ENCODE measurements at places on chromosomes 12 and 14. TPM values are rescaled to one million over a fixed set of nuclear protein-coding genes. Genes with fewer than 3 reads are reported as not detected.

The FOXG1 gene
- polyA plus RNA-seq, result not detected

The LACRT gene
- not detected for polyA plus RNA-seq

The KERA gene
- not detected for polyA plus RNA-seq

The ASCL1 gene
- not detected for polyA plus RNA-seq

The PZP gene
- 0.32 TPM for polyA plus RNA-seq

GRCh38 chr14:61615743-61616523 is 79.4 kb upstream of the HIF1A start:
- H3K27me3 ChIP-seq, result no peaks in the 10 kb centered on the region
- no peak overlapping the region for H3K4me3 ChIP-seq
- DNase-seq, result no peak
- H3K27ac ChIP-seq, result no peak overlapping the region

- H3K27me3 ChIP-seq, result no peaks in the 10 kb centered on the region
- no peak overlapping the region for H3K27ac ChIP-seq
- H3K4me3 ChIP-seq, result no peak overlapping the region
Observed at GRCh38 chr12:110670161-110670701, 18.7 kb downstream of the HVCN1 start.

DNA sequence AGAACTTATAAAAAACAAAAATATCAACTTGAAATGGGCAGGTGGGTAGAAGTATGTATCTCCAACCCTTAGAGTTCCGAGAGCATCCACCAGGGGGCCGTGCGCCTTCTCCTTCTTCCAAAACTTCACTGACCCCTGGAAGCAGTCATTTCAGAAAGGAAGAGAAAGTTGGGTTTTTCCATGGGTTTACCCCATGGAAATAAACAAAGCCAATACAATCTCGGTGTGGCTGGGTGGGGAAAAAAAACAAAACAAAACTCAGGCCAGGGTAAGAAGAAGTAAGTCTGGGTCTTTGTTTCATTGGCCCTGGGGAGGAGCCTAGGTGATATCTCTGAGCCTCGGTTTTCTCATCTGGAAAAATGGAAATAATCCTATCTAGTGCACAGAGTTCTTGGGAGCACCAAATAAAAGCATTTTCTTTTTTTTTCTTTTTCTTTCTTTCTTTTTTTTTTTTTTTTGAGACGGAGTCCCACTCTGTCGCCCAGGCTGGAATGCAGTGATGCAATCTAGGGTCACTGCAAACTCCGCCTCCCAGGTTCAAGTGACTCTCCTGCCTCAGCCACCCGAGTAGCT is 33.6 kb upstream of the HNF1A start:
- H3K36me3 ChIP-seq, result no peaks in the 10 kb centered on the region
- H3K4me3 ChIP-seq, result no peak overlapping the region
- H3K4me1 ChIP-seq, result no peaks in the 10 kb centered on the region
- H3K27me3 ChIP-seq, result no peaks in the 10 kb centered on the region
- peak; percentile 43 for DNase-seq
- no peak overlapping the region for H3K27ac ChIP-seq

GRCh38 chr12:55499231-55499630 is 7.1 kb downstream of the OR6C68 start:
- no peak overlapping the region for H3K27ac ChIP-seq
- H3K27me3 ChIP-seq, result no peaks in the 10 kb centered on the region
- H3K4me1 ChIP-seq, result no peaks in the 10 kb centered on the region
- DNase-seq, result no peak

GRCh38 chr14:64012003-64012402 is 159.2 kb downstream of the SYNE2 start:
- no peak for DNase-seq
- H3K4me1 ChIP-seq, result no peaks in the 10 kb centered on the region
- H3K4me3 ChIP-seq, result no peak overlapping the region

DNA sequence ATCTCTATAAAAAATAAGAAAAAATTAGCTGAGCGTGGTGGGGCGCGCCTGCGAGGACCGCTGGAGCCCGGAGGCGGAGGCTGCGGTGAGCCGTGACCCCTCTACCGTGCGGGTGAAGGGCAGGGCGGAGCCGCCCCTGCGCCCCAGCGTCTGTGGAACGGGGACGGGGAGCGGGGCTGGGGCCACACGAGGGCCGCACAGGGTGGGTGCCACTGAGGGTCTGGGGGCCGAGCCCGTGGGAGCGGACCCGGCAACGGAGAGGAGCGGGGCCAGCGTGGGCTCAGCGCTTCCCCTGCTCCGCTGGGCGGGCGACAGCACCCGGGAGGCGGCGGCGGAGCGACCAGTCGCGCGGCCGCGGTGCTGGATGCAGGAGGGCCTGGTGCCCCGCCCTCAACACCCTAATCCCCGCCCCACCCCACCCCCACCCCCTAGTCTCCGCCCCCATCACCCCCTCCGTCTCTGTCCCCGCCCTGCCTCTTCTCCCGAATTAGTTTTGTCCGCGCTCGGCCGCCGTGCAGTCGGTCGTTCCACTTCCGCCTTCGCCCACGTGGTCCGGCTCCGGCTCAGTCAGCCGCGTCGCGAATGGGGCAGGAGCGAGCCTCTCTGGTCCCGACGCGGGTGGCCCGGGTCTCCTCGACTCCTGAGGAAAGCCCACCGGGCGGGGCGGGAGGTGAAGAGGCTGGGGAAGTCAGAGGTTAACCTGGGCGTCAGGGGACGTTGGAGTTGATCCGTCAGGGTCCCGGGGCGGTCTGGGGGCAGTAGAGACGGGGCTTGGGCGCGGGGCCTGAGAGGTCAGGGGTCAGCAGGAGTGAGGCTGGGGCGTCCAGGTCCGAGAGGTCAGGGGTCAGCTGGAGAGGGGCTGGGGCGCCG is at the start of gene PUS1:
TSS of gene PUS1 (plus strand) at position 566 of the 870 bp plus-strand sequence. CDS start 447 bp downstream, outside the sequence.
- H3K27me3 ChIP-seq, result no peaks in the 10 kb centered on the region
- DNase-seq, result peak; percentile 95
- H3K36me3 ChIP-seq, result peaks cover 23% of the 10 kb centered on the region
- peak within 1 kb of the TSS; percentile 72 for H3K27ac ChIP-seq

DNA sequence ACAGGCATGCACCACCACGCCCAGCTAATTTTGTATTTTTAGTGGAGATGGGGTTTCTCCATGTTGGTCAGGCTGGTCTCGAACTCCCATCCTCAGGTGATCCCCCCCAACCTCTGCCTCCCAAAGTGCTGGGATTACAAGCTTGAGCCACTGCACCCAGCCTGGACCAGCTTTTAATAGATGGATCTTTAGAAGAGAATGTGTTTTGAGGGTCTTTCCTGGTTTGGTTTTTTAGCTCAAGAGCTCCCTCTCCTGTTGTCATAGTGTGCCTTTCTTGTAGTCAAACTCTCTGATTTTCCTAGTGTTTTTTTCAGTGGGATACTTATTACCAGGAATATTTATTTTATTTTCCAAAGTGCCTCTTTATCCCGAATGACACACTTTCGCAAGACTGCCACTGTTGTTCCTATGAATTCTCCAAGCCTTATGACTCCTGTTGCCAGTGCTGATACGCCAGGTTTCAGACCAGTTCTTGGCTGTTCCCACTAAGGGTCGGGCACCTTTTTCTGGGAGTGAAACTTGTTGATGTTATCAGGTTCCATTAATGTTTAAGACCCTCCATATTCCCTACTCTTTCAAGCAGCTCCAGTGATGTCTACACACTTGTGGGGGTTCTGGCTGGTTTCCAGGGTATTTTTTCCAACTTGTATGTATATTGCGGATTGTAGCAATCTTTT is 31.5 kb upstream of the LIMA1 start:
- no peaks in the 10 kb centered on the region for H3K4me1 ChIP-seq
- no peak overlapping the region for H3K27ac ChIP-seq
- H3K27me3 ChIP-seq, result no peaks in the 10 kb centered on the region
- no peak for DNase-seq

GRCh38 chr12:94948232-94948810 is 55.2 kb downstream of the NDUFA12 start:
- H3K27me3 ChIP-seq, result no peaks in the 10 kb centered on the region
- no peak overlapping the region for H3K27ac ChIP-seq
- H3K4me3 ChIP-seq, result no peak overlapping the region
- peaks cover 19% of the 10 kb centered on the region for H3K4me1 ChIP-seq

- DNase-seq, result no peak
- H3K36me3 ChIP-seq, result peaks cover 19% of the 10 kb centered on the region
- peak overlapping the region; percentile 95 for H3K4me3 ChIP-seq
- no peaks in the 10 kb centered on the region for H3K27me3 ChIP-seq
Observed at GRCh38 chr12:55931780-55932550, 1.0 kb downstream of the DGKA start.

GRCh38 chr12:79156846-79157463 is 292.4 kb downstream of the SYT1 start:
- H3K4me1 ChIP-seq, result no peaks in the 10 kb centered on the region
- DNase-seq, result no peak
- no peaks in the 10 kb centered on the region for H3K36me3 ChIP-seq
- no peak overlapping the region for H3K4me3 ChIP-seq

DNA sequence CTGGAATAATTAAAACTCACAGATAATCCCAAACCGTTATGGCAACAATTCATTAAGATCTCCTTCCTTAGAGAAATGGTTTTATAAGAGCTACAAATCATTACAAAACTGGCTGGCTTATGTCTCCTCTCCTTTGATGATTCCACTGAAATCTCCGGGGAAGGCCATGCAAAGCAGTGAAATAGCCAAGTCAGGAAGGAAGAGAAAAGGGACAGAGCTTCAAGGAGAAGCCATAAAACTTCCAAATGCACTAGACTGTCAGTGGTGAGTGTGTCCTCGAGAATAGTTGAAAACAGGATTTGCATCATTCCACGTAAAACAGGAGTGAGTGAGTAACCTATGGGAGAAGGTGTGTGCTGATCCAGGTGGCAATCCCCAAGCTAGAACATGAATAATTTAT is 330.0 kb downstream of the DIO2 start:
- DNase-seq, result no peak
- H3K27me3 ChIP-seq, result no peaks in the 10 kb centered on the region
- H3K36me3 ChIP-seq, result no peaks in the 10 kb centered on the region
- no peak overlapping the region for H3K27ac ChIP-seq

DNA sequence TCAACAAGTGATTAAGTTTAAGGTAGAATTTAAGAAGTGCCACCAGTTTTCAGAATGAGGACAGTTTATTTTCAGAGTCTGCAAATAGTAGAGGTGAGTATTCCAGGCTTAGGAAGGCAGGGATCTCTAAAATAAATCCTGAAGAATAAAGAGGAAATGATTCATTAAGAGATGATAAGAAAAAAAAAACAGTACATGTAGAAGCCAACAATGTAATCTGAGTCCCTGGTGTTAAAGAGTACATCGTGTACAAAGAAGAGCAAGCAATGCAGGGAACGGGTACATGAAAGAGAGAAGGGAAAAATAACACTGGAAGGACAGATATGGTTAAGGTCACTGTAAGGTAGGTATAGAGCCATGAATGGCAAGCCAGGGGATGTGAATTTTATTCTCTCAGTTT is 95.2 kb upstream of the FOXG1 start:
- H3K36me3 ChIP-seq, result no peaks in the 10 kb centered on the region
- no peak overlapping the region for H3K27ac ChIP-seq
- H3K27me3 ChIP-seq, result no peaks in the 10 kb centered on the region
- no peak for DNase-seq
- H3K4me3 ChIP-seq, result no peak overlapping the region

- no peaks in the 10 kb centered on the region for H3K27me3 ChIP-seq
- no peaks in the 10 kb centered on the region for H3K4me1 ChIP-seq
- H3K4me3 ChIP-seq, result no peak overlapping the region
- DNase-seq, result no peak
- H3K27ac ChIP-seq, result no peak overlapping the region
Observed at GRCh38 chr14:101109347-101109638, 205.8 kb upstream of the RTL1 start.

DNA sequence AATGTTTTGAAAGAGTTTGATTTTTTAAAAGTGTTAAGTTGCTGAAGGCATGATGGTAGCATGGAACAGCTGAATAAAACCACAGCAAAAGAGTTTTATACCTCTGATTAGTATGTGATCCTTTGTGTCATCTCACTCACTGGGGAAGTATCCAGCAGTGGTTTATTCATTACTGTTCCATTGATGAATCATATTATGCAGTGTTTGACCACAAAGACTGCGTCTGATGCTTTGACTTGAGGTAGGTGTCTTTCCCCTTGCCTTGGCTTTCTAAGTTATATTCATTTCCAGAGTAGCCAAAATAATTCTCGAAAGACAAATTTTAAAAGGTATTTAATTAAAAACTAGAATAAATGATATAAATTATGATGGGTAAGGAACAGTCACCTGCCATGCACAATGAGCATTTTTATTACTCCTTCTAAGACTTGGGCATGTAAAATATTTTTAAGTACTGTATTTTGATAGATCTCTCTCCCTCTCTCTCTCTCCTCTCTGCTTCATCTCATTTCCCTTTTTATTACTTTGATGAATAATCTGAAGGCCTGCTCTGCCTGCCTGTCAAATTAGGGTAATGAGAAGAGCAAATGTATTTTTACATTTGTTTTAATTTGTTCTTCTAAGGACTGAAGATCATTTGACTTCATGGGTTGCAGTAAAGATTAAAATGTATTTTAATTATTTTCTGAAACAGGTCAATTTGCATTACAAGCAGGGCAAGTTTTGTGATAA is 164.9 kb downstream of the NAV3 start:
- H3K4me3 ChIP-seq, result no peak overlapping the region
- no peaks in the 10 kb centered on the region for H3K36me3 ChIP-seq
- H3K27ac ChIP-seq, result no peak overlapping the region
- no peaks in the 10 kb centered on the region for H3K27me3 ChIP-seq

DNA sequence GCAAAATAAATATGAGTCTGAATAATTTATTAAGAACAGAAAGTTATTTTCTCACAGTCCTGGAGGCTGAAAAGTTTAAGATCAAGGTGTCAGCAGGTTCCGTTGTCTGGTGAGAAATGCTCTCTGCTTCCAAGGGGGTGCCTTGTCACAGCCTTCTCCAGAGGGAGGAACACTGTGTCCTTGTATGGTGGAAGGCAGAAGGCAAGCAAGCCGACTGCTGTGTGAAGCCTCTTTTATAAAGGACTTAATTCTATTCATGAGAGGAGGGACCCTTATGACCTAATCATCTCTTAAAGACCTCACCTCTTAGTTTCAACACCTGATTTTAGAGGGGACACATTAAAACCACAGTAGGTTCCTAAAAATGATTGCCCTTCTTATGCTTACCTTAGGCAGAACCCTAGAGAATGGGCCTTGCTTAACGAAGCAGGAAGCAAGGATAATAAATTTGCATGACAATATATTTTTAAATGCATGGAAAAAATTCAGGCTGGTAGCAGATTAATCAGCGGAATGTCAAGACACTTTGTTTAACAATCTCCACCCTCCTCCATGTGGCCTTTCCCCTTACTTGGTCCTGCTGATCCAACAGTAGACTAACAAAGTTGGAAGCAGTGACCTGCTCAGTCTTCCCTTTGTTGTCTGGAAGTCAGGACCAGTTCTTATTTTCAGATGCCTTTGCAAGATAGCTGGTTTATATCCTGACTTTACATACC is 154.9 kb downstream of the DYRK2 start:
- no peak overlapping the region for H3K27ac ChIP-seq
- no peak for DNase-seq
- no peak overlapping the region for H3K4me3 ChIP-seq
- H3K36me3 ChIP-seq, result no peaks in the 10 kb centered on the region

GRCh38 chr12:101527682-101528081 is 52.5 kb downstream of the SPIC start:
- no peaks in the 10 kb centered on the region for H3K36me3 ChIP-seq
- no peak overlapping the region for H3K4me3 ChIP-seq
- H3K27ac ChIP-seq, result no peak overlapping the region
- no peak for DNase-seq

- no peaks in the 10 kb centered on the region for H3K4me1 ChIP-seq
- H3K27ac ChIP-seq, result no peak overlapping the region
- H3K27me3 ChIP-seq, result no peaks in the 10 kb centered on the region
Observed at GRCh38 chr12:28941248-28941647, 207.8 kb upstream of the FAR2 start.

Measured in CD4-positive, alpha-beta memory T cell (primary cell).